ENCODE measurements at places on chromosomes 7 and 10. TPM values are rescaled to one million over a fixed set of nuclear protein-coding genes. Genes with fewer than 3 reads are reported as not detected.
A peak's percentile ranks its signal among the peaks of the same experiment; 100 is the strongest.

DNA sequence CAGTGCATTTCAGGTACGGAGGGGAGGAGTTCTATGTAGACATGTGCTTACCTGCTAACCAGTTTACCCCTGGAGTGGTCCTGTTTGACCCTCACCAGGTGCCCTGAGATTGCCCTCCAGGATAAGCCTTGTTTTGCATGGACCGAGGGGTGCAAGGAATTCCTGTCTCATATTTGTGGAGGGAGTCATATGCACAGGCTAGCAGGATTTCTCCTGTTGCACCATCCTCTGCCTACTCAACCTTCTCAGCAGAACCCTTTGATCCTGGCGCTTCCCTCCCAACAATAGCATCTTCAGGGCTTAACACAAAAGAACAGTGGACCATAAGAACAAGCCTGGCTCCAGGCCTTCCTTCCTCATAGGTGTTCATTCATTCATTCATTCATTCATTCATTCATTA lies 7.2 kb downstream of the TRPV6 start:
- no peaks in the 10 kb centered on the region for H3K4me1 ChIP-seq
- DNase-seq, result no peak
- H3K4me3 ChIP-seq, result no peak overlapping the region
- no peak overlapping the region for H3K27ac ChIP-seq
- no peaks in the 10 kb centered on the region for H3K36me3 ChIP-seq

DNA sequence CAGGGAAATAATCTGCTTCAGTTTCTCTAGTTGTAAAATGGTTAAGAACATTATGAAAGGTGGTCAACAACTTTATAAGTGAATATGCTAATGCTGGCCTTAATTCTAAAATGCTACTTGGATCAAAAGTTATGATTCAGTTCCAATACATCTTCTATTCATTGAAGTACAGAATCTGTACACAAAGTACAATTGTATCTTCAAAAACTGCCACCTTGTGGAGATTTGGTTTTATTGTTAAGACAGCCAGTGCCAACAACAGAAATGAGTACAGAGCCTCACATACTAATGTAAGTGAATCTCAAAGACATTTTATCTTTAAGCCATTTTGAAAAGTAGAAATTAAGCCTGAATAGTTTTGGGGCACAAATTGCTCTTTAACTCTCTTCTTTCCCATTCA lies 194.0 kb downstream of the CFTR start:
- H3K4me1 ChIP-seq, result peaks cover 12% of the 10 kb centered on the region
- no peak for DNase-seq
- peak overlapping the region; percentile 90 for H3K27ac ChIP-seq
- H3K36me3 ChIP-seq, result no peaks in the 10 kb centered on the region

FKBP6 gene
- total RNA-seq, result not detected

GRCh38 chr7:26694141-26694540 lies 170.2 kb downstream of the SKAP2 start:
- H3K4me3 ChIP-seq, result no peak overlapping the region
- H3K4me1 ChIP-seq, result peaks cover 32% of the 10 kb centered on the region
- H3K27ac ChIP-seq, result no peak overlapping the region

GJD4 gene
- total RNA-seq, result 0.17 TPM

COL13A1 gene
- 0.43 TPM for total RNA-seq

GRCh38 chr7:3451701-3452100 lies 150.6 kb downstream of the SDK1 start:
- no peaks in the 10 kb centered on the region for H3K27me3 ChIP-seq
- DNase-seq, result no peak
- no peaks in the 10 kb centered on the region for H3K4me1 ChIP-seq
- no peaks in the 10 kb centered on the region for H3K36me3 ChIP-seq
- no peak overlapping the region for H3K27ac ChIP-seq

GPR26 gene
- 1.8 TPM for total RNA-seq

- peaks cover 8% of the 10 kb centered on the region for H3K4me1 ChIP-seq
- peaks cover 6% of the 10 kb centered on the region for H3K27me3 ChIP-seq
- no peaks in the 10 kb centered on the region for H3K36me3 ChIP-seq
- H3K27ac ChIP-seq, result no peak overlapping the region
Observed at GRCh38 chr10:12322583-12323131, 26.7 kb upstream of the CAMK1D start.

TRPV5 gene
- not detected for total RNA-seq

ZNF488 gene
- total RNA-seq, result 4.9 TPM

CHST3 gene
- total RNA-seq, result 21.7 TPM

H2BK1 gene
- not detected for total RNA-seq

DNA sequence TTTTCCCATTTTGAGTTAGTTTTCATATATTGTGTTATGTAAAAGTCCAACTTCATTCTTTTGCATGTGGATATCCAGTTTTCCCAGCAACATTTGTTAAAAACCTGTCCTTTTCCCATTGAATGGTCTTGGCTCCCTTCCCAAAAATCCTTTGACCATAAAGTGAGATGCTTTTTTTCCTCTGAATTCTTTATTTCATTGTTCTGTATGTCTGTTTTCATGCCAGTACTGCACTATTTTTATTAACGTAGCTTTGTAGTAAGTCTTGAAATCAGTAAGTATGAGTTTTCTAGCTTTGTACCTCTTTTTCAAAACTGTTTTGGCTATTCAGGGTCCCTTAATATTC lies 20.0 kb downstream of the C1GALT1 start:
- H3K36me3 ChIP-seq, result peaks cover 40% of the 10 kb centered on the region
- H3K4me3 ChIP-seq, result peak overlapping the region; percentile 44
- peaks cover 8% of the 10 kb centered on the region for H3K4me1 ChIP-seq
- no peaks in the 10 kb centered on the region for H3K27me3 ChIP-seq

OR2A7 gene
- 4.2 TPM for total RNA-seq

All from type B pancreatic cell (in vitro differentiated cells).